ENCODE measurements at places on chromosomes 11 and 22.

DNA sequence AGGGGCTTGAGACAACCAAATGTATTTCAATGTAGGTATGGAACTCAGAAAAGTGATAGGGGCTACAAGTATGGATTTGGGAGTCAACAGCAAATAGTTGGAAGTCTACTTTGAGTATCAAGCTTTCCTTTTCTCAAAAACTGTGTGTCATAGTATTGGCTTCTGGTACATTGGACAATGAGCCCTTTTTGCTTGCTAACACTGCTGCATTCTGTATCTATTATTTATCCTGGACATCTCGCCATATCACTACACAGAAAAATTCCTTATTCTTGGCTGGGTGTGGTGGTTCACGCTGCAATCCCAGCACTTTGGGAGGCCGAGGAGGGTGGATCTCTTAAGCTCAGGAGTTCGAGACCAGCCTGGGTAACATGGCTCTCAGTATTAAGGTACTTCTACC is 18.4 kb downstream of the CYP2R1 start:
- no peak for DNase-seq

- no peak for DNase-seq
These were observed 14.9 kb downstream of the KBTBD3 start for GRCh38 chr11:106061954-106062949.

GRCh38 chr22:47445716-47446290 is 683.4 kb downstream of the TBC1D22A start:
- DNase-seq: no peak

GRCh38 chr22:44024288-44024921 is at the start of gene PARVB:
TSS of gene PARVB (plus strand) at chr22:44024302. CDS start at chr22:44024340, 38 bp downstream.
- DNase-seq: peak; percentile 34

GRCh38 chr11:44746894-44747293 is 20.1 kb downstream of the TSPAN18 start:
- DNase-seq: no peak

DNA sequence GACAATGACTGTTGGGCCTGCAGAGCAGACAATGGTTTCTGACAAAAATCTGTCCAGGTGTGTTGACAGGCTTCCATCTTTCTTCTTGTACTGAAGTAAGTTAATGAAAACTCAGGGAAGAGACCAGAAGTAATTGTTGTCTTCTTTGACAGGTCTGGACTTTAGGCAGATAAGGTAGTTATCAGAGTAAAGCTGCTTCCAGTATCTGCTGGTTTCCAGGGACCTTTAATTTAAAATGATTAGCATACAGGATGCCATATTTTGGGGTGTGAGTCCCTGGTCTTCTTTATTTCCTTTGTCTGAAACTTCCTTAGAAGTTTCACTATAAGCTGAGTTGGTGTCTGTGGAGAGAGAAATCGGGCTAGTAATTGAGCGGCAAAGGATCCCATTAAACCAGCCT is 1.4 kb downstream of the TMX2 start:
- DNase-seq: no peak

- DNase-seq: no peak
These were observed at the start of gene MYBPC3 for GRCh38 chr11:47352556-47352955. TSS of gene MYBPC3 (minus strand) at chr11:47352702. CDS start at chr11:47352647, 55 bp downstream.

- no peak for DNase-seq
These were observed 882 bp downstream of the FREY1 start for GRCh38 chr11:45906096-45906682.

GRCh38 chr11:25423436-25424199 is 908.3 kb upstream of the ANO3 start:
- peak; percentile 82 for DNase-seq

DNA sequence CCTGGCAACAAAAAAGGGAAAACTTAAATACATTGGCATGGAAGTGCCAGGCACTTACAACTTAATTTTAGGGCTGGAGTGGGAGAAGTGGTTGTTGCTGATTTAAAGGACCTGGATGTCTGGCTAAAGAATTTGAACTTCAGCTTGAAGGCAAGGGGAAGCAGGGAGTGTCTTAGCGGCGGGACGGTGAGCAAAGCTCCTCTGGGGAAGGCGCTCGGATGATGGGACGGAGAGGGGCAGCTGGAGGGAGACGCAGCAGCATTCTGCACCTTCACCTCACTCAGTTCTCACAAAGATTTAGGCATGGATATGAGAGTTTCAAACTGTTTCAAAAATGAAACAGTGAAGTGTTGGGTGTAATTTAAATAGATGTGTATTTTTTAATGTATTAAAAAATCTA is 967.1 kb downstream of the BRD1 start:
- DNase-seq: no peak

- DNase-seq: no peak
These were observed 9.4 kb upstream of the TRIM29 start for GRCh38 chr11:120147094-120147949.

- DNase-seq: no peak
These were observed 53.7 kb downstream of the CD6 start for GRCh38 chr11:61024938-61025820.

- no peak for DNase-seq
These were observed 34.5 kb upstream of the RTL6 start for GRCh38 chr22:44532552-44532951.

- no peak for DNase-seq
These were observed 5.8 kb upstream of the RPS6KA4 start for GRCh38 chr11:64352995-64353714.

- DNase-seq: peak; percentile 85
These were observed 37.9 kb upstream of the NUP160 start for GRCh38 chr11:47886096-47886495.

DNA sequence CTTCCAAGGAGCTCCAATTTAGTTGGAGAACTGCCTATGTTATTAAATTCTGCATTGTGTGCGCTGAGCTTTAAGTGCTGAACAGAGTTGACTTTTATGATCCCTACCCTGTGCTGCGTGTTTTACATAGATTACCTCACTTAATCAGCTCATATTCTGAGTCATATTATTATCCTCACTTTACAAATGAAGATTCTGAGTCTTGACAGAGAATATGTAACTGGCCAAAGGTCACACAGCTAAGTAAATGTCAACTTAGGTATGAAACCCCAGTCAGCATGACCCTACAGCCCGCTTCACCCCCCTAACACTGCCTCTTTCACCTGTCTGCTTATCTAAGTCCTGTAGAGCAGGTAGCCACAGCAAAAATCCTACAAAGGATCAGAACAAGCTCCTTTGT is 19.8 kb upstream of the TMPRSS5 start:
- no peak for DNase-seq

DNA sequence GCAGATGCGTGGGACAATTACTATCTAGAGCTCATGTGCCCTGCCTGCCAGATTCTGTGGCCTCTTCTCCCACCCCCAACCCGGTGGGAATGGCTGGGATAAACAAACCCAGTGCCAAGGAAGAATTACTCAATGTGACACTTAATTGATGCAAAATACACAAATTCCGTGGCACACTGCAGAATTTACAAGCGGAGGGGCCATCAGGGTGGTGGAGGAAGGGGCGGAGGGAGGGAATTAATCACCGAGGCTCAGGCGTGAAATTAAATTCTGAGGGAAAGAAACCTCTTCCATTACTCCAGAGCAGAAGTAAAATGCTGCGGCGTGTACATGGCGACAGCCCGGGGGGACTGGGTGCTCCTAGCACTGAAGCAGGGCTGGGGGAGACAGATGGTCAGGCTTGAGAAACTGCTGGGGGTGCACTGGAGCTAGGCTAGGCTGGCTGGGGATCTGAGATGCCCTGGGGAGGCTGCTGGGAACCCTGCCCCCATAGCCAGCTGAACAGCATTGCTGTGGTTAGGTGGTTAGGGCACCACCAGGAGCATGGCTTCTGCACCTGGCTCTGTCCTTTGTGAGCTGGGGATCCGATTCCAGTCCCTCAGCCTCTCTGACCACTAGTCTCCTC is 200.6 kb downstream of the CEP164 start:
- DNase-seq: no peak

- no peak for DNase-seq
These were observed 15.1 kb downstream of the TBX1 start for GRCh38 chr22:19775496-19776325.

DNA sequence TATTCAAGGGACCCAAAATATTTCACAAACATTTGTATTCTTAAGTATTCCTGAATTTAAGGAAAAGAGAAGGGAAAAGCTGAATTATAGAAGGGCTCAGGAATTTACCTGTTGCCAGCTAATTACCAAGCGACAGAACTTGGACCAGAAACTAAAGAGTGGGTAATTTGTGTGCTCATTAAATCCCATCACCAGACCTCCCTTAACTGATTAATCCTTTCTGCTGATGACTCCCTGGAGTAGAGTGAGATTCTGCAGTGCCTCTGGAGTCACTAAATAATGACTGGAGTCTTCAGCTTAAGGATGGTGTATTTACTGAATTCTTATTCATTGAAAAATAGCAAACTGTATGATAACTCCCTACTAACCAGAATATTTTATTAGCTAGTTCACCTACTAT is 74.0 kb upstream of the RAB1B start:
- no peak for DNase-seq

DNA sequence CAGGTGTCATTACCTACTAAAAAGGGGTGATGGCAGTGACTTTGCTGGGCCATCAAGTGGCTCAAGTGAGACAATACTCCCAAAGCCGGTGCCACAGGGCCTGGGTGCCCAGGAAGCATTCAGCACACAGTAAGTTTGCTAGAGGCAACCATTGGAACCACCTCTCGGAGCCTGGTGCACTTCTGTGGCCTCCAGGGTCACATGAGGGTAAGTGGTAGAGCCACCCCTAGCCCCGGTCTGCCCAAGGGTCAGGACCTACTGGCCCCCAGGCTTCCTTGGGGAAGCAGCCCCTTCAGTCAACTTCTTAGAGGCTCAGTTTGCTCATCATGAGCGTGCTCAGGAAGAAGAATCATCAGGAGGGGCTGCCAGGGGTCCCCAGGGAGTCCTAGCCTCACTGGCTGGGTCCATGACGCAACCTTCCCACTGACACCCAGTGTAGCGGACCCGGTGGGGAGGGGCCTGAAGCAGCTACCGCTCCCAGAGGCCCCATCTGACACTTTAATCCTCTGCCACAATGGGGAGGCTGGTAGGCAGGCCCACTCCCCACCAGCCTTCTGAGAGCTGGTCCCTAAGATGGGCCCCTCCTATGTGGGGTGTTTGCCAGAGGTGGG is 17.5 kb upstream of the RASL10A start:
- no peak for DNase-seq

- no peak for DNase-seq
These were observed 31.1 kb downstream of the SGSM3 start for GRCh38 chr22:40401532-40401931.

- no peak for DNase-seq
These were observed 69.7 kb upstream of the NECTIN1 start for GRCh38 chr11:119798656-119799055.

- DNase-seq: no peak
These were observed 3.6 kb downstream of the KCNJ4 start for GRCh38 chr22:38451404-38451803.

DNA sequence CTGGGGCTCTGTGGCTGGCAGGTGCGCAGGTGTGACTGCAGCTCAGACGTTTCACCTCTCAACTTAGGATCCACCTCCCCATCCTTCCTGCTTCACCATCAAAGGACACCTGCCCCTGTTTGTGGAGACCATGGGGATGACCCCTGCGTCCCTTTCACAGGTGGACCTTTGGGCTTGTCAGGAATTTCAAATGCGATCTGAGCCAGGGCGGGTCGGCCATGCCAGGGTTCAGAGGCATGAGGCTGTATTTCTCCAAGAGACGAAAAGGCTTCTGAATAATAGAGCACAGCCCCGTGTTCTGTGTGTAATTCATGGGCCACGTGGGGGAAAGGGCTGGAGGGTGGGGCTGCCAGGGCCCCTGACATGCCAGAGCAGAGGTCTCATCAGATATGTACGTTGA is 668.0 kb downstream of the BRD1 start:
- no peak for DNase-seq

DNA sequence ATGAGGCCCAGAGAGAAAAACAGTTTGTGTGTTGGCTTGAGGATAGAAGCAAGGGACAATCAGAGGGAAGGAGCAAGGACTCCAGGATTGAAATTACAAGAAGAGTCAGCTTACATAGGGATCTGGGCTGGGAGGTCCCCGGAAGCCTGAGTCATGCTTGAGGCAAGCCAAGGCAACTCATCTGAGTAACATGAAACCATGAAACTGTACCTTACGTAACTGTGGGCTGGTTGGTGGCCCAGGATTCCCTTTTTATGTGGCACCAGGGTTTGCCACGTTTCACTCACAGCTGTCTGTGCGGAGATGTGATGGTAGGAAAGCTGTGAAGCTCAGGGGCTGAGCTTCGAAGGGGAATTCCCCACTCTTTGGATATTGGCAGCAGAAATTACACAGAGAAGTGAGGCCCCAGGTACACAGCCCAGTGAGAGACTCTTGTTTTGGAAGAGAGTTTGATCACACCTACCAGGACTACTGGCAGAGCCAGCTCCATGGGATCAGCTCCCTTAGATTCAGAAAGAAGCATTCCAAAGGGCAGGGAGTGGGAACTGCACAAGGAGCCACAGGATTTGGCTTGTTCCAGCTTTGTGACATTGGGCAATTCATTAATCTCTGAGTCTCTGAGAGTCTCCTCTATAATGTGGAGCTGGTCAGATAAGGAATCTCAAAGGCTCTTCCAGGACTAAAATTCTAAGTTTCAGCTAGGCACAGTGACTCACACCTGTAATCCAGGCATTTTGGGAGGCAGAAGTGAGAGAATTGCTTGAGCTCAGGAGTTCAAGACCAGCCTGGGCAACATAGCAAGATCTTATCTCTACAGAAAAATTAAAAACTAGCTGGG is 7.8 kb downstream of the SLC5A1 start:
- DNase-seq: peak; percentile 58

Data from fibroblast of skin of back (primary cell).